ENCODE measurements at places on chromosomes 2 and 18.

GRCh38 chr2:228545748-228546145 is 364.3 kb upstream of the SPHKAP start:
- DNase-seq, result no peak

GRCh38 chr2:3631851-3632659 is 25.9 kb upstream of the ALLC start:
- DNase-seq, result no peak

GRCh38 chr2:8241317-8241716 is 440.5 kb upstream of the ID2 start:
- no peak for DNase-seq

DNA sequence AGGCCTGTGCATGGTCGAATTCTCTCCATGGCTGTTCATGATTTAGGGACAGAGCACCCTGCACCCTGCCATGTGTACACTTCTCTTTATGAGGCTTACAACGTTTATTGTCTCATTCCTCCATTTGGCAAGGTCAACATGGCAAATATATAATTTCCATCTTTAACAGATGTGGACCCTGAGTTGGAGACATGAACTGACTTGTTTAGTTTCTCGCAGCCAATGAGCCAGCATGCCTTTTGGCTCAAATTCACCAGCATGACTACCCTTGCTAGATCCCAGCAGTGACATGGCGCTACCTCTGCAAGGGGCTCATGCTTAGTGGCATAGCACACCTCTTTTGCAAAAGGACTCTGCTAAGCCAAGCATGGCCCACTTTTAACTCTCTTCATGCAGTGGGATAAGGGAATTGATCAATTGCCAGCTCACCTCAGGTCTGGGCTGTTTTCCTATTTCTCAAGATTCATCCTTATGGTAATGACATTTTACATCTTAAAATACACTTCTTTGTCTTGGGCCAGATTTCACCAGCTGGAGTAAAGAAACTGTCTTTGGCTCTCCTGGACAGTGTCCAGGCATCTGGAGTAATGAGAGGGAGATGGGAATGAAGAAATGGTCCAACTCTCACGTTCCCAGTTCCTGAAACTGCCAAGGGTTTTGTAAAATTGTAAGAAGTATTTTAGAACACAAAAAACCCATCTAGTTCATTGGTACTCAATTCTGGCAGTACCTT is 159.5 kb downstream of the SETBP1 start:
- DNase-seq, result no peak

DNA sequence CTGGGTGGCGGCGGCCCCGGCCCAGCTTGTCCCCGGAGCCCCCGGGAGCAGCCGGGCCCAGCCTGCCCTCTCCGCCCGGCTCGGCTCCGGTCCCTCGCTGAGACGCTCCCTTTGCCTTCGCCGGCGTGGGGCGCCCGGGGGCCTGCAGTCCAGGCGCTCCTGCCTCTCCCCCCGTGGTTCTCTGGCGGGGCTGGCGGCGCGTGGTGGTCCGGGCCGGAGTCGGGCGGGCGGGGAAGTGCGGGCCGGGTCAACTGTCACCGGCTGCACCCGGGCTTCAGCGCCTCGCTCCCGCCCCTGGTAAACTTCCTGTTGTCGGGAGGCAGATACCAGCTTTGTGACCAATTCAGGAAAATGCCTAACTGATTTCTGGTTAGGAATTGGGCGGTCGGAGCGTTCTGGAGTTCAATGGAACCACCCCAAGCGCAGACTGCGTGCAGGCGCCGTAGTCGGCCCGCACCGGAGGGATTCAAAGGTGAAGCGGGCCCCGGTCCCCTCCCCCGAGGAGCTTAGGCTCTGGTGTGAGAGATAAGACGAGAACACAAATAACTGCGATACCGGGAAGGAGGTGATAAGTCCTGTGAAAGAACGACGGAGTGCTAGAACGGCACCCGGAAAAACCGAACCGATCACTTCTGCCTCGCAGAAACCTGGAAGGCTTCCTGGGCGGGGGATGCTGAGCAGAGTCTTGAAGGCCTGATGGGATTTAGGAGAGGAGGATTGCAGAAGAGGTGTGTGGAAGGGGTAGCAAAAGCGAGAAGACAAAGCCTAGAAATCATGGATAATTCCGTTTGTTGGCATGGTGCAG is 891 bp downstream of the CAB39 start:
- no peak for DNase-seq

DNA sequence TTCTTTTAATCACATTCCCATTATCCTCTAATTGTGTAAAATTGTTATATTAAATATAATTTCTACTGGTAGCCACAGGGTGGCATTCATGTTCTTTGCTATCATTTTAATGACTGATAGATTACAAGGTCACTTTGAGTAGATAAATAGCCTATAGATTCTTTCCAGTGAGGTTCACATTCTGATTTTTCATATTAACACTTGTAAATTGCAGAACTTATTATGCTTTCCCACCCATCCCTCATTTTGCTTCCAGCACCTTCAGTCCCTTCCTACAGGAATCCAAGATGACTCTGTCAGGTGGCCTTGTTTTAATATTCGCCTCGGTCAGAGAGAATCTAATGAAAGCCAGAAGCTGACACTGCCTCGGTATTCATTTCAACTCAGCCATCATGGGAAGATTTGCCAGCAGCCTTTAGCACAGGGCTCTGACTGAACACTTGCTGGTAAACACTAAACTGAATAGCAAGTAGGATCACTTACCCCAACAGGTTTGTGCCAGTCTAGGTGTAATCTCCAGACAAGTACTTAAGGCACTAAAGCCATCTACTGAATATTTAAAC is 101.2 kb upstream of the FSHR start:
- no peak for DNase-seq

DNA sequence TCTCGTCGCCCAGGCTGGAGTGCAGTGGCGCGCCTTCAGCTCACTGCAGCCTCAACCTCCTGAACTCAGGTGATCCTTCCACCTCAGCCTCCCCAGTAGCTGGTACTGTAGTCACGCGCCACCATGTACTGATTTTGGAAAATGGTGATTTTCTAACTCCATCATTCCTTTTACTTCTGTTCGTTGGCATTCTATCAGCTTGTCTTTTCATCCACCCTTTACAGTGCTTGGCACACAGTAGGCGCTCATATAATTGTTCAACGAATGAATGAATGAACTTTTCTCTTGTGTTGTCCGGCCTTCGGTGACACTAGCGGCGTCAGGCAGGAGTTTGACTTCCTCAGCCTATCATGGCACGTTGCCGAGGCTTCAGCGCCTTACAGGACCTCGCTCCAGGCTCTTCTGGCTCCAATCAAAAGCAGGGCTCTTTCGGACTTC is 373 bp upstream of the MTHFD2 start:
- no peak for DNase-seq

DNA sequence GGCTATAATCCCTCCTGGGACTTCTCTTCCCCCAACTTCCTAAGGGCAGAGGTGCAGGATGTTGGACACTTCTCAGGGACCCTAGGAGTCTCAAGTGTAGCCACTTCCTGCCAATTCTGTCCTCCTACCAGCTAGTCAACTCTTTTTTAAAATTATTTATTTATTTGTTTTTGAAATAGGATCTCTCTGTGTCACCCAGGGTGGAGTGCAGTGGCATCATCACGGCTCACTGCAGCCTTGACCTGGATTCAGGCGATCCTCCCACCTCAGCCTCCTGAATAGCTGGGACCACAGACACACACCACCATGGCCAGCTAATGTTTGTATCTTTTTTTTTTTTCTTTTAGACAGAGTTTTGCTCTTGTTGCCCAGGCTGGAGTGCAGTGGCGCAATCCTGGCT is 11.5 kb downstream of the SFTPB start:
- no peak for DNase-seq

DNA sequence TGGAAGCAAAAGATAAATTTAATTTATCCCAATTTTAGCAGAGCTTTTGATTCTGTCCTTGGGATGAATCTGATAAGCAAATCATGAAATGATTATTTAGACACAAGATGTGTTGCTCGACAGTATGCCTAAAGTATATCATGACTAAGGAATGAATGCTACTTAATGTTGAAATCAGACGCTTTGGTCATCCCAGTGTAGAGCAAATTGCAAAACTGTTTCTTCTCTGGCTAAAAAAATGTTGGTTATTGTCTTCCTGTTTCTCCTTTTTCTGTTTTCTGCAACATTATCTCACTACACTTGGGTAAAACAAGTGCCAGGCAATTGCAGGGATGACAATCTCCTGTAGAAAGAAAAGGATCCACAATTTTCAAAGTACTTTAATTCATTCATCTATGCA is 66.4 kb downstream of the BABAM2 start:
- no peak for DNase-seq

DNA sequence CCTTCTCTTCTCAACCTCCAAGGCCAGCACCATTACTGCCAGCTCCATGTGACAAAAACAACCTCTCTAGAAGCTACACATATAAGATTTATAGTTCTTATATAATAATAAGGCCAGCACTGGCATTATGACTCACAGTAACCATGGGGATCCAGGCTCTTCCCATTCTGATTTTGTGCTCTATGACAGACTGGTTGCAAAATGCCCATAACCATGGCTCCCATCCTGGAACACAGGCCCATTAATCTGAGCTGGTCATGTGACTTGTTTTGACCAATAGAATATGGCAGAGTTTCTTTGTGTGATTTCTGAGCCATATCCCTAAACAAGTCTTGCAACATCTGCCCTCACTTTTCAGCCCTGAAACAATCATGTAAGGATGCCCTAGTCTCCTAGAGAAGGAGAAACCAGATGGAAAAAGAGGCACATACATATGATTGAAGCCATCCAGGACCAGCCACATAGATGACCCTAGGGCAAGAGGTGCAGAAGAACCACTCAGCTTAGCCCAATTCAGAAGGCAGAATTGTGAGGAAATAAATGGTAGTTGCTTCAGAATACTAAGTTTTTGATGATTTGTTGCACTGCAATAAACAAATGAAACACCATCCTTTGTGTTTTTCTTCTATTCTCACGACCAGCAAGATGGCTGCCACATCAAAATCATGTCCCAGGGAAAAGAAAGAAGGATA is 173.9 kb downstream of the SUCLG1 start:
- no peak for DNase-seq

- no peak for DNase-seq
These were observed 309.7 kb downstream of the RAD51AP2 start for GRCh38 chr2:17208511-17208910.

DNA sequence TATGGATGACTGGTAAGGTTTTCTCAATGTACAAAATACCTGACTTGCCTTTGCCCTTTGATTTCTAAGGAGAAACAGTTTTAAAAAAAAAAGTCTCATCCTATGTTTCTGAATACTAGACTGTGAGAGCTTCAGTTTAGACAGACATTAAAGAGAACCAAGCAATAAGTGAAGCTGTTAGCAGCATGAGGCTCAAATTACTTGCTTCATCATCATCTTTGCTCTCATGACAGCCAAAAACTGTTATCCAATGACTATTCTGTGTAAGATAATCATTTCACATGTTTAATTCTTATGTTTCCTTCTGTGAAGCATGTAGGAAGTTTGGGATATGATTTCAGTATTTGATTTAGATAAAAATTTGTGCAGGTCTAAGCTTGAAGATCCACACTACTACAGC is 129.2 kb downstream of the COMMD1 start:
- DNase-seq, result no peak

DNA sequence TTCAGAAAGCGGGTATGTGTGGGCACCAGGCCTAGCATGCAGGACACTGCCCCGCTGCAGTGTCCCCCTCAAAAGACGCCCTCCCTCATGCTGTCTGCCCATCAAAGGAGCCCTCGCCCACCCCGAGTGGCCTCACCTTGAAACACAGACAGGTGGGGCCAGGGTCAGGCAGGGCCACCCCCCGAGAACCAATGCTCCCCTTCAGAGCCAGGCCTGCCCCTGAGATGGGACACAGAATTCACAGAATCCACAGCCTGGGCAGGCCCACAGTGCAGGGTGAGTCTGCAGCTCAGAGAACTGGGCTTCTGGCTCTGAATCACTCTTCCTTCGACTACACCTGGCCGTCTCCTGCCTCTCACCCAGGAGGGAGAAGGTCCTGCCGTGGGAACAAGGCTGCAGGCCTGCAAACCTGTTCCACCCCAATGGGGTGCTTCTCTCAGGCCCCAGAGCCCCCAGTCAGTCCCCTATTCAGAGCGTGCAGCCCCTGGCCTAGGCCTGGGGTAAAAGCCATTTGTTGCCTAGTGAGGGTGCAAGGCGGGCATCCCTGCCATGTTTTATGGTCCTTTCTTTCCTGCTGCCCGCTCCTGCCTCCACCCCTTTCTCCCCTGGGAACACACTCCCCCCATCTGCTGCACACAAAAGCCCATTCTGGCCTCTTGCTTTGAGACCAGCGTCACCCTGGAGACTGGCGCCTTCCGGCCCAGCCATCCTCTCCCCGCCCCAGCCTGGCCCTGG is 11.3 kb upstream of the ARHGEF4 start:
- DNase-seq, result no peak

- DNase-seq, result no peak
These were observed 26.9 kb downstream of the CENPO start for GRCh38 chr2:24820175-24820513.

- DNase-seq, result no peak
These were observed 15.3 kb downstream of the CNDP1 start for GRCh38 chr18:74549591-74550104.

- no peak for DNase-seq
These were observed 553.0 kb upstream of the SYT4 start for GRCh38 chr18:43830303-43830702.

GRCh38 chr2:192354512-192355244 is 159.9 kb upstream of the TMEFF2 start:
- no peak for DNase-seq

DNA sequence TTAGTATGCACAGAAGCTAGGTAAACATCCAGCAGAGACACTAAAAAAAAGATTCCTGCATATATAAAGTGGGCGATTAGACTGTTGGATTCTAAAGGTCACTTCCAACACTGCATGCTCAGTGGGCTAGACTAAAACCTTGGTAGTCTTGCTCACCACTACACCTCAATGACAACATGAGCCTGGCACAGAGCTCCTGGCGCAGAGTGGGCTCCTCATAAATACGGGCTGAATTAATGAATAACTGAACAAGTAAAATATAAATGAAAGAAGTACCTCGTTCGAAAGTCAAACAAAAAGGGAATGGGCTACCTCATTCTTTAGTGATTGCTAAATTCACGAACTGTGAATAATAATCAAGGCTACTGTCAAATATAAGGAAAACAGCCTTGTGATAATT is 185.3 kb downstream of the STK39 start:
- DNase-seq, result no peak

- no peak for DNase-seq
These were observed 60.0 kb downstream of the TNS1 start for GRCh38 chr2:217942731-217943335.

DNA sequence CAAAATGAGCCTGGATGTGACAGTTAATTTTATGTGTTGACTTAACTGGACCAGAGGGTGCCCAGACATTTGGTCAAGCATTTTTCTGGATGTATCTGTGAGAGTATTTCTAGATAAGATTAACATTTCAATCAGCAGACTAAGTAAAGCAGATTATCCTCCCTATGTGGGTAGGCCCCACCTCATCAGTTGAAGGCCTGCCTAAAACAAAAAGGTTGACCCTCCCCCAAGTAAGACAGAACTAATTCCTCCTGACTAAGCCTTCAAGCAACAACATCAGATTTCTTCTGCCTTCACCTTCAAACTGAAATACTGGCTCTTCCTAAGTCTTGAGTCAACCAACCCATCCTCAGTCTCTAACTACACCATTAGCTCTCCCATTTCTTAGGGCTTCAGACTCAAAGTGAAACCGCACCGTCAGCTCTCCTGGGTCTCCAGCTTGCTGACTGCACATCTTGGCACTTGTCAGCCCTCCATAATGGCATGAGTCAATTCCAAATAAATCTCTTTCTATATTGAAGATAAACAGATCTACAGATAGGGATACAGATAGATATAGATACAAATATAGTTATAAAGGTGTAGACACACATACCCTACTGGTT is 47.9 kb downstream of the MEMO1 start:
- no peak for DNase-seq

- no peak for DNase-seq
These were observed 319.4 kb upstream of the KCNH7 start for GRCh38 chr2:163157891-163158496.

Measured in iPS DF 19.7 (cell line).